GM12891 (cell line): ENCODE measurements at places on chromosomes 4 and X.

DNA sequence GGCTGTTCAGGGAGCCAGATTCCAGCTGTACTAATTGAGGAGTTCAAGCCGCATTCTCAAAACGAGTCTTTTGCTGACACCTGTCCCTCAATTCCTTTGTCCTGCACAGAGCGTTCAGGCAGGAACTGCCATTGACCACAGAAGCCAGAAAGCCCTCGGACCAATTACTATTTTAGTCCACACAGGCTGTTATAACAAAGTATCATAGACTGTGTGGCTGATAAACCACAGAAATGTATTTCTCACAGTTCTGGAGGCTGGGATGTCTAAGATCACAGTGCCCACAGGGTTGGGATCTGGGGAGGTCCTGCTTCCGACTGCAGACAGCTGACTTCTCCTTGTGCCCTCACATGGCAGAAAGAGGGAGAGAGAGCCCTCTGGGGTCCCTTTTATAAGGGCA lies 119.8 kb upstream of the ATP6AP2 start:
- no peak for DNase-seq

- no peak for DNase-seq
Observed at GRCh38 chr4:139919004-139919403, 235.0 kb downstream of the MAML3 start.

- DNase-seq = no peak
Observed at GRCh38 chrX:15366506-15367352, 17.5 kb downstream of the VEGFD start.

DNA sequence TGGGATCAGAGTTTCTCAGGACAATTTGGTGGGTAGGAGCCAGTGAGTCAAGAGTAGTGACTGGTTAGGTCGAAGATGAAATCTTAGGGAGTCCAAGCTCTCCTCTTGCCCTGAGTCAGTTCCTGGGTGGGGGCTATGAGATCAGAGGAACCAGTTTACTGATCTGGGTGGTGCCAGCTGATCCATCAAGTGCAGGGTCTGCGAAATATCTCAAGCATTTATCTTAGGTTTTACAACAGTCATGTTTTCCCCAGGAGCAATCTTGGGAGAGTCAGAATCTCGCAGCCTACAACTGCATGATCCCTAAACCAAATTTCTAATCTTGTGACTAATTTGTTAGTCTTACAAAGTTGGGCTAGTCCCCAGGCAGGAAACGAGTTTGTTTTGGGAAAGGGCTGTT lies 1833.2 kb upstream of the PCDH7 start:
- no peak for DNase-seq

- DNase-seq = no peak
Observed at GRCh38 chr4:19304028-19304427, 947.7 kb upstream of the SLIT2 start.

GRCh38 chr4:173159791-173160190 lies 8.8 kb upstream of the GALNT7 start:
- DNase-seq = no peak

- DNase-seq = no peak
Observed at GRCh38 chr4:139329665-139330200, 27.5 kb upstream of the NDUFC1 start.

- DNase-seq = no peak
Observed at GRCh38 chrX:13170966-13171558, 126.6 kb upstream of the FAM9C start.

DNA sequence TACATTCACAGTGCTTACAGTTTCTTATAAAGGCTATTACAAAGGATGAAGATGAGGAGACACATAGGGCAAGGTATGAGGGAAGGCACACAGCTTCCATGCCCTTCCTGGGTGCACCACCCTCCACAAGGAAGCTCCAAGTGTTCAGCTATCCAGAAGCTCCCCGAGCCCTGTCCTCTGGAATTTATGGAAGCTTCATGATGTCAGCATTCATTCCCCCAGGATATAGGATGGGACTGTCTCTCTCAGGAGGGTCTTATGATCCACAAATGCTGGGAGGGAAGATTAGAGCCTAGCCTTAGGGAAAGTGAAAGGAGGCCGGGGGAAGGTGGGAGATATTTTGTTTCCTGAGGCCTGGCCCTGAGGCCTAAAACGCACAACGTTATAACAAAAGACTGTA lies 236.0 kb downstream of the ANK2 start:
- DNase-seq = no peak

DNA sequence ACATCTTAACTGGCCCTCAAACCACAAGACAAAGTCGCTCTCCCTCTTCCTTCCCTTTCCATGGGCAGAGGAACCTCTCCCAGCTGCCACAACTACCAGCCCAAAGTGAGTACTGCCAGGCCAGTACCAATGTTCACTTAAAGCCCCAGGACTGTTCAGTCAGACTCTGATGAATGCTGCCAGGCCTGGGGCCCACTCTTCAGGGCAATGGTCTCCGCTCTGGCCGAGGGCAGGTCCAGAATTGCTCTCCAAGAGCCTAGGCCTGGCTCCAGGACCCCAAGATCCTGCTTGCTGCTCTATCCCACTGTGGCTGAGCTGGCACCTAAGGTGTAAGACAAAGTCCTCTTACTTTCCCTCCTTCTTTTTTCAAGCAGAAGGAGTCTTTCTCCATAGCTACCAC lies 790.9 kb downstream of the KLHL13 start:
- DNase-seq = no peak
